Activated CD4-positive, alpha-beta T cell treated with anti-CD3 and anti-CD28 coated beads, Interleukin-2, amount 50 U/mL, for 4 hours (primary cell): ENCODE measurements at places on chromosomes 5 and 9.

DNA sequence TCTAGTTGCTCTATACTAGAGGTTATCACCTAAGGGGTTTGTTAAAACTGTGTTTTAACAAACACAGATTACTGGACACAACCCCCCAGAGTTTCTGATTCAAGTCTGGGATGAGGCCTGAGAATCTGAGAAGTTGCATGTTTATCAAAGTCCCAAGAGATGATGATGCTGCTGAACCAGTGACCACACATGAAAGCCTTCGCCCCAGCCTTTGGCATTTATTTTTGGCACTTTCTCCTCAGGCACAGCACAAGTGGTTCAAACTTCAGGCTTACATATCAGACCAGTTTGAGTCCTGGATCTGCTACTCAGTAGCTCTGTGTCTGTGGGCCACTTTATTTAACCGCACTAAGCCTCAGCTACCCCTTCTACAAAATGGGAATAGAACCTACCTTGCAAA is 407.2 kb upstream of the PIK3R1 start:
- no peak for DNase-seq

DNA sequence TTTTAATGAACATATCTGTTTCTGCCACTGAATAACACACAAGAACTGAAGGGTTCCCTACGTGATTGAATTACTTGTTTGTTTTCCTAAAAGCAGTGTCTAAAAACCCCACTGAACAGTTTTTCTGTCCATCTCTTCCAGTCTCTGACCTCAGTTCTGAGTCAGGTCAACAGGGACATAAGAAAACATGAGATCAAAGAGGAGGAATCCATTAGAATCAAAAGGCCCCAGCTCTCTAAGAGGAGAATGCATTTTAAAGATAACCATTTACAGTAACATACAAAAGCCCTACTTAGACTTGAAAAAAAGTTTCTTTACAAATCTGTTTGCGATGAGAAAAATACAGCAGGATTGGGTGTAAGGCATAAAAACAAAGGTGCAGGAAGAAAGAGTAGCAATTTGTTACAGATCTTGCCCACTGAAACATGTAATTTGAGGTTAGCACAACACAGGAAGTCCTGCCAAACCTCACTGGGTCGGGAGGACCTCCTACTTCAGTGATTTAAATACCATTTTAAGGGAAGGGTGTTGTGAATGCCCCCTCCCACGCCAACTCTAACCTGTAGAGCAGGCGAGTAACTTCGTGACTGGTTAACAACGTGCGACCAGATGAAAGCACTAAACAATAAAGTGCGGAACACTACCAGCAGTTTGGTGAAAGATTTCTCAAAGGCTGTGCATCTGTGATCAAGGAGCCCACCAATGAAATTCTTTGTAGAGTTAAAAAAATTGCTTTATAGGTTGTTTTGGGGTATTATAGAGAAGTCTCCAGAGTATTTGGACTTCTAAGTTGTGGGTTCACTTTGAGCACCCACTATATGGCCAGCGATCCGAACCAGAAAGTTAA is 1.3 kb downstream of the QSOX2 start:
- peak; percentile 72 for DNase-seq

DNA sequence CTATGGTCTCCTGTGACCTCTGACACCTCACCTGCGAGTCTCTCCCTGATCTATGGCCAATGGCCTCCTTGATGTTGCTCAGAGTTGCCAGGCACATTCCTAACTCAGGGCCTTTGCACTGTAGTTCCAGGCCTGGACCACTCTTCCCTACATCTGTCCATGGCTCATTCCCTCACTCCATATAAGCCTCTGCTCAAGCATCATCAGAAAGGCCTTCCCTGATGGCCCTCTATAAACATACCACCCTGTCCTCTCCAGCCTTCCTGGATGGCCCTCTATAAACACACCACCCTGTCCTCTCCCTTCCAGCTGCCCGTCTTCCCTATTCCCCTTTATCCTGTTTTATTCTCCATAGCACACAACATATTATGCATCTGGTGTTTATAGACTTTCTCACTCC is 102.8 kb downstream of the GTF3C4 start:
- no peak for DNase-seq

GRCh38 chr5:56987171-56987570 is 35.2 kb upstream of the MIER3 start:
- no peak for DNase-seq

DNA sequence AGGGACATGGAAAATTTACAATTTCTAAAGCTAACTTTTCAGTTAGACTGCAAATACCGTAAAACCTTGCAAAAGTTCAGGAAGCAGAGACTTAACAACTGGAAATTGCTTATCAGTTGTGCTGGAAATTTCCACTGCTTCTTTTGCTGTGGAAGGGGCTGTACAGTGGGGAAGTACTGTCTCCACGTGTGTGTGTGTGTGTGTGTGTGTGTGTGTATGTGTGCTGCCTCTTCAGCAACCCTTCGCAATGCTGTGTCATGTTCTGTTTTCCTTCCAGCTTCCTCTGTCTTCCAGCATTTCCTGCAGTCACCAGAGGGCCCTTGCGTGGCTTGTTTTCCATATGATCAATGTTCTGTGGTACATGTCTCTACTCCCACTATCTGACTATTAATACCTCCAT is 87.5 kb upstream of the RANBP3L start:
- DNase-seq, result no peak
